ENCODE measurements at places on chromosomes 16 and 17. TPM values are rescaled to one million over a fixed set of nuclear protein-coding genes. Genes with fewer than 3 reads are reported as not detected.

DNA sequence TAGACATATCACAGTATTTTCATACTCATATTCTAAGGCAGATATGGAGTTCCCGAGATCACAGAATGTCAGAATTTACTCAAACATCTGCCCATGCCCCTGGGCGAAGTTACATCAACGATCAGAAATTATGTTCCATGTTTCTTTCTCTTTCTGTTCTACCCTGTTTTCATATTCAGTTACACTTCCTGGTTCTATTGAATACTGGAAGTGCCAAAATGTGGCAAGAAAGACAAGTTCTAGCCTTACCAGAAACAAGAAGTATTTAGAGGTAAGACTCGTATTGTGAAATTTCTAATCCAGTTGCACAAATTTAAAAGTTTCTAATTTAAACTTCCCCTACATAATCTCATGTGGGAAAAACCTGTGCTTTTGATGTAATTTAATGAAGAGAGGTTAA, 36.1 kb downstream of the KCNJ2 start:
- DNase-seq = no peak
- no peak overlapping the region for H3K4me3 ChIP-seq
- H3K27ac ChIP-seq = no peak overlapping the region
- no peaks in the 10 kb centered on the region for H3K4me1 ChIP-seq
- no peaks in the 10 kb centered on the region for H3K27me3 ChIP-seq
- H3K36me3 ChIP-seq = no peaks in the 10 kb centered on the region

Gene LHX1
- 0.17 TPM for total RNA-seq

Gene CAMKK1
- 6.1 TPM for total RNA-seq

Gene HIRIP3
- 50.1 TPM for total RNA-seq

Measured in activated T-helper 1 cell treated with anti-CD3 and anti-CD28 coated beads, Interleukin-12 subunit alpha, Interleukin-12 subunit beta, Interleukin-2, Interleukin-4 antibody, amounts not matched to agents 30 ng/mL and 10 ng/mL and 1 ng/mL, durations not matched to agents 14 hours and 24 hours and 36 hours (primary cell).